Suppressor macrophage treated with lipopolysaccharide for 1 hour (primary cell): ENCODE measurements at places on chromosomes 1 and 21.
A peak's percentile ranks its signal among the peaks of the same experiment; 100 is the strongest.

DNA sequence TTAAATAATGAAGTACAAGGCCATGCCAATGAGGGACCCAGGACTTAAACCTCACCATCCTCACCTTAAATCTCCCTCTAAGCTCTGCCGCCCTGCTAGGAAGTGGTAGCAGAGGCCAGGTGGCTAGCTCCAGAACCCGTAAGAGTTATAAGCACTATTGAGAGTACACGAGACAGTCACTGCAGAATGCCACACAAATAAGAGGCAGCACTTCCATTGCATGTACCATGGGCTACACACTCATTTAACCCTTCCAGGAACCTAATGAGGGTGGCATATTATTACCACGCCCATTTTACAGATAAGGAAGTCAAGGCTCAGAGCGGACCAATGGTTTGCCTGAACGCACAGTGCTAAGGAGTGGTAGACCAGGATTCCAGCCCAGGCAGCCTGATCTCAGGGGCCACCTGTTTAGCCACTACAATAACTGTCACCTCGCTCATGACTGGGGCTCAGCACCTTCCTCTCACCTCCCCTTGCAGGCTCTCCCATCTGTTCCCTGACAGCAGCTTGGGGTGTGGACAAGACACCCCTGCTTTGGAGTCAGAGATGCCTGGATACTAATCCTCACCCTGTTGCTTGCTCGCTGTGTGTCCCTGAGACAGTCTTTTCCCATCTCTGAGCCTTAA is 54.8 kb upstream of the ID3 start:
- DNase-seq = no peak

DNA sequence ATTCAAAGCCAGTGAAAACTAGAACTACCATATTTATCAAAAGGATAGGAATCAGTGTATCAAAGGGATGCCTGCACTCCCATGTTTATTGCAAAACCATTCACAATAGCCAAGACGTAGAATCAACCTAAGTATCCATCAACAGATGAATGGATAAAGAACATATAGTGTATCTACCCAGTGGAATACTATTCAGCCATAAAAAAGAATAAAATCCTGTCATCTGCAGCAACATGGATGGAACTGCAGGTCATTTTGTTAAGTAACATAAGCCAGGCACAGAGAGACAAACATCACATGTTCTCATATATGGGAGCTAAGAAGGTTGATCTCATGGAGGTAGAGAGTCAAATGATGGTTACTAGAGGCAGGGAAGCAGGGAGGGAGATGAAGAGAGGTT is 110.0 kb downstream of the PAX7 start:
- DNase-seq = no peak

DNA sequence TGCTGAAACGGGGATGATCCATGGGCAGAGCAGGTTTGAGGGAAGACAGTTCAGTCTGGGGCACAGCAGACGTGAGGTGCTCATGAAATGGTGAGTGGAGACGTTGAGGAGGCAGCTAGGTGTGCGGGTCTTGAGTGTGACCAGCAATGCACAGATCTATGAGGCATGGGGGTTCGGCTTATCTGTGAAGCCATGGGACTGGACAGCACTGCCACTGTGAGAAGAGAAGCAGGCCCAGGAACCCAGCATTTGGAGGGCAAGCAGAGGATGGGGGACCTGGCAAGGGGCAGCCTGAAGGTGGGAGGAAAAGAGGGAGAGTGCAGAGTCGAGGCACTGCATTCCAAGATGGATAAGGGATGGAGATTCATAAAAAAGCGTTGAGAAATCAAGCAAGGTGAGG is 8.0 kb downstream of the CSF1 start:
- DNase-seq = no peak

- DNase-seq = no peak
These were observed 32.5 kb upstream of the DMBX1 start for GRCh38 chr1:46457178-46457577.

DNA sequence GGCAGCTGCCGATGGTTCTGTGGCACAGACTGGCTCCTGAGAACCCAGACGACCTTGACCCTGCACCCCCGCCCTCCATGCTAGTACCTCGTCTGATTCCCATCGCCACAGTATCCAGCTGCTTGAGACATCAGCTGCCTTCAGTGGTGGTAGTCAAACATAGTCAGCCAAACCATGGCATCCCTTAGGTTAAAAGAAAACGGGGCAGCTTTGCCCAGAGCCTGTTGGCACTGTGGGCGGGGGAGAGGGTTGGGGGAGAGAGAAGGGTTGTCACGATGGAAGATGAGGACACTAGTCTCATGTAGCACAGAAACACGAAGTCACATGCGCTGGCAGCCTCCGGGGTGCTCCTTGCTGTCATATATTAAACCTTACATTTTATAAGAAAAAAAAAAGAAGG is 961 bp upstream of the TDRD5 start:
- no peak for DNase-seq

DNA sequence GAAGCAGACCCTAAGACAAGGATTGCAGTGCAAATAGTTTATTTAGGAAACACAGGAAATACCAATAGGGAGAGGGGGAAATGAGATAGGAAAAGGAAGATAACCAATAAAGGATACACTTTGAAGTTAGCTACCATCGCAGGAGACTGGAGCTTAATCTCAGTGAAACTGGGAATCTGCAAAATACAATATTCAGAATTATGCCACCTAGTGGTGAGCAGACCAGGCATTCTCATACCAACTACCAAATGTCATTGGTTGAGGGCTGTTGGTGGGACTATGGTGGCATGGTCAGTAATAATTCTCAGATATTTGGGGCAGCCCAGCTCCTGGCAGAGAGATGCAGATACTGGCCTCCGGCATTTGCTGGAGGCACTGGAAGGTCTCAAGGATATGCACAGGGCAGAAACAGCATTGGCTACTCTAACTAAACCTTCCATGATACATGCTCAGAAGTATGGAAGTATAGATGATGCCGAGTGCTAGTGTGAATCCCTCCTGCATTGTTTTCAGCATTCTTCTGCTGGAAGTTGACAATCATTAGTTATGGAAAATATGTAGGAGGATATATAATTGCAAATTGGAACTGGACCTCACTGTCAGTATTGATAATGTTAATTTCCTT is 11.8 kb upstream of the ZFP69B start:
- peak; percentile 52 for DNase-seq

DNA sequence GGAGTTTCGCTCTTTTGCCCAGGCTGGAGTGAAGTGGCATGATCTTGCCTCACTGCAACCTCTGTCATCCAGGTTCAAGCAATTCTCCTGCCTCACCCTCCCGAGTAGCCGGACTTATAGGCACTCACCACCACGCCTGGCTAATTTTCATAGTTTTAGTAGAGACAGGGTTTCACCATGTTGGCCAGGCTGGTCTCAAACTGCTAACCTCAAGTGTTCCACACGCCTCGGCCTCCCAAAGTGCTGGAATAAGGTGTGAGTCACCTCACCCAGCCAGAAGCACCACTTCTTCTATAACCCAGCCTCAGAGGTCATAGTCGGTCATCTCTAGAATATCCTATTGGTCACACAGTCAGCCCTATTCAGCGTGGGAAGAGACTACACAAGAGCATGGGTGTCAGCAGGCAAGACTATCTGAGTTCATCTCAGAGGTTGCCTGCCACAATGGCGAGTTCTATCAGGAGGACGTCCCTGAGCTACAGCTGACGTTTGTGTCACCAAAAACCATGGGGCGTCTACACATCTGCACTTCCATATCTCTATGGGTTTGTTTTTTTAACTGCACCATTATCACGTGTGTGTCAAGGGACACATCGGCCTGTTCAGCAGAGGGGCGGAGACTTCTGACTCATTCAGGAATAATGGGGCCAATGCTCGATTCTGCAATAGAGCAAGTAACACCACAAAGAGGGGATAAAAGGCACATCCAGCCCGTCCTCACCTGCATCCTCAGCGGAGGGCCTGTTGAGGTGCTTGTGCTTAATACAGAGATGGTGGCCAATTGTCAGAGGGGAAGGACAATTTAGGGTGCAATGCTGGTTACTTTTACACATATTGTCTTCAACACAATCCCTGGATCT is 256.3 kb upstream of the IRF2BP2 start:
- DNase-seq = peak; percentile 93

GRCh38 chr1:4550941-4551340 is 103.5 kb upstream of the AJAP1 start:
- no peak for DNase-seq

GRCh38 chr1:159598196-159598595 is 10.6 kb downstream of the APCS start:
- DNase-seq = no peak

DNA sequence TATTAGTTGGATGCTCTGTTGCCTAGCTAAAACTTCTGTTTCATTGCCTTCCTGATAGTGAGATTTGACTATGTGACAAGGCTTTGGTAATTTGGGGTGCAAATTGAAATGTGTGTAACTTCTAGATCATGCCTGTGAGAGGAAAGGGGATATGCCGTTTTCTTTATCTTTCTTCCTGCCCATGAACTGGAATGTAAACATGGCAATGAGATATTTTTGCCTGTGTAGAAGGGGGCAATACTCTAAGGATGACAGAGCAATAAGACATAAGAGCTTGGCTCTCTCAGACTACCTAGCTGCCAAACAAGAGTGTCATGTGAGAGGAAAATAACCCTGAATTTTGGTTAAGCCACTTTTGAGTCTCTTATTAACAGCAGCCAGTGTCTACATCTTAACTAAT is 49.7 kb downstream of the RAP1A start:
- DNase-seq = no peak

- DNase-seq = no peak
These were observed 7.1 kb downstream of the DHRS3 start for GRCh38 chr1:12610941-12611340.

DNA sequence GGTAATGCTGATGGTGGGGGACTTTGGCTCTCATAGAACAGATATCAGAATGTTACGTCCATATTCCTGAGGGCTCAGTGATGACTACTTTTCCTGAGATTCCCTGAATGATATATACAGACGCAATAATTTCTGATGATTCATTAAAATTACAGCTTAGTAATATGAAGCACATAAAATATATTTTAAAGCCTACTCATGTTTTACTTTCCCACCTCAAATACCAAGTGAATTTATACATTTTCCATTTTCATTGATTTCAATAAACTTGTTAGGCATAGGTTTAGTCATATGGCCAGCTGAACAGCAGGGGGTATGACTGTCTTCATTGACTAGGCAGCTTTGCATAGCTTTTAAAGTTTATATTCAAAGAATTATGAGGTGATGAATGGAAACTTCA is 26.2 kb upstream of the PDC start:
- DNase-seq = no peak

GRCh38 chr1:8604041-8604945 is 213.1 kb downstream of the RERE start:
- no peak for DNase-seq

- DNase-seq = peak; percentile 47
These were observed 11.2 kb downstream of the MEF2D start for GRCh38 chr1:156489166-156489934.

DNA sequence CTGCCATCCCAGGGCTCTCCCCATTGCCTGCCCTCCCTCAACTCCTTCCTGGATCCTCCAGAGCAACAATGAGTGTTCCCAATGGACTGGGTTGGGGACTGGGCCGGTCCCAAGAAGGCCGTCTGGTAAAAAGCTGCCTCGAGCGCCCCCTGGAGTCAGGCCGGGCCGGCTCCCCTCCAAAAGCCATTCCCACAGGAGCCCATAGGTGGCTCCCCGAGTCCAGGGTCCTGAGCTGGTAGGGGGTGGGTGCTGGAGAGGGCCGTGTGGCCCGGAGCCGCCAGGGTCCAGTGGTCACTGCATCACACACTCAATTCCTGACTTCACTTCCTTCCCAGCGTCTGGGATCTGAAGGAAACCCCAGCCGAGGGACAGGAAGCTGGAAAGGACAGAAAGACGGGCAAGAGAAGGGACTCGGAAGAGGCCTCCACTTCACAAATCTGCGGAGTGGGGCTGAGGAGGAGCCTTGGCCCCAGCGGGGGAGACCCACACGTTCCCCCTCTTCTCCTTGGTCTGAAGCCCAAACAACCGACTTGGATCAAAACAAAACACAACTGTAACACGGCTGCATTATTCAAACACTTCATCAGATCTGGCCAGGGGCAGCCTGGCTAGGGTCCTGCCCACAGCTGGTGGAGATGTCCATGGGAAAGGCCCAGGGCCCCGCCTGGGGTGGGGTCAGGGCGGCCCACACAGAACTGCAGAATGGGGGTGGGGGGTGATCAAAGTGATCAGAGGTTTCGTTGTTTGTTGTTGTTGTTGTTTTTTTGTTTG is 10.9 kb upstream of the ALDH4A1 start:
- peak; percentile 92 for DNase-seq

- peak; percentile 14 for DNase-seq
These were observed 547.9 kb upstream of the TMPRSS15 start for GRCh38 chr21:18951271-18952038.

DNA sequence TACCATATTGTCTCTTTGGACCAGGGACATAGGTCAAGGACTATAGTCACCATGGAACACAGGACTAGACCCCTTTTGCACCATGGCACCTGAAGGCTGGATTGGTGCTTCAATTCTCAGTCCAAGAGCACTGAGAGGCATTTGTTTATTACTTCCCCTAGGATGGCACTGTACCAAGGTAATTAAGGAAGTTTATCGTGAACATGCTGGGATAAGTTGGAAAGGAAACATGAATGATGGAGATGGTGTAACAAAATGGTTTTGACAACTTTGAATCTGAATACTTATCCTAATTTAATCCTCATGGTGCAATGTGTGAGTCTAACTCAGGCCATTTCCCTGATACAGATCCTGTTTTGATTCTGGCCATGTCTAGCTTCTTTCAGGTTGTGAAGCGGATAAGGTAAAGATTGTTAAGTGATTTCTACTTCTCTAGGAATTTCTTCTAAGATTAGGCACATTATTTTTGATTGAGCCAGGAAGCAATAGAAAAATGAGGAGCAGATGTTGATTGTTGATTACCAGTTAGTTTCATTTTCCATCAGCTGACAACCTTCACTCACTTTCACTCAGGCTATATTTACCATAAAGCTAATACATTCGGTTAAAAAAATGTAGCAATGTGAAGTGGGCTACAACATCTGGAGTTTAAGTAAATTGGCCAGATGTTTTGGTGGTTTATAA is 37.3 kb upstream of the SIPA1L2 start:
- no peak for DNase-seq

- DNase-seq = peak; percentile 94
These were observed 17.2 kb downstream of the SYT2 start for GRCh38 chr1:202692959-202693555.

DNA sequence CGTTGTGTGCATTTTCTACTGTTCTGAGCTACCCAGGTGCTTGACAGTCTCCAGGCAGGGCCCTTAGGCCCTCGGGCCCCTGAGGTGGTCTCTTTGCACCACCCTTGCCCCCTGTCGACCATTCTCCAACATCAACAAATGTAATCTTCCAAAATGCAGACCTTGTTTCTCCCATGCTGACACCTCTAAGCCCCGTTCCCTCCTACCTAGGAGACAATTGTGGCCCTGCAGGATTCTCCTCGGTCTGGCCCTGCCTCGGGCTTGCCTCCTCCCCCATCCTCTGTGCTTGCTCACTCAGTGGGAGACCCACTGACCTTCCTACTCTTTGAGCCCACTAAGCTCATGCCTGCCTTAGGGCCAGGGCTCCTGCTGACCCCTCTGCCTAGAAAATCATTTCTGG is 104.2 kb upstream of the TARDBP start:
- DNase-seq = no peak

GRCh38 chr1:65148548-65149350 is 746 bp downstream of the AK4 start:
- peak; percentile 76 for DNase-seq
